ENCODE measurements at places on chromosomes 4 and X.

- no peak for DNase-seq
These were observed 19.9 kb upstream of the CPLX1 start for GRCh38 chr4:845836-846251.

- no peak for DNase-seq
These were observed 60.9 kb upstream of the HS3ST1 start for GRCh38 chr4:11489453-11490083.

DNA sequence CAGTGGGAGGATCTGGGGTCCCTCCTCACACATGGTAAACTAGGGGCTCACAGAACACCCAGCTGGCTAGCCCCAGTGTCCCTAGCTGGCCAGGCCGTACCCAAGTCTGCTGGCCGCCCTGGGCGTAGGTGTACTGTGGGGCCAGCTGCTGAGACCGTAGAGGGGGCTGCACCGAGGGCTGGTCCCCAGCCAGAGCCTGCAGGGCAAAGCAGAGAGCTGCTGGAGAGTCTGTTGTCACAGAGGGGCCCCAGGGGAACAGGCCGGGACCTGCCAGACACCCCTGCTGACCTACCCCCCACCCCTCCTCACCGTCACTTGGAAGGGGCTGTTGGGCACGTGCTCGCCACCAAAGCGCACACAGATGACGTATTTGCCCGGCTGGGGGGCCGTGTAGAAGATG lies 19.9 kb downstream of the FLNA start:
- no peak for DNase-seq

GRCh38 chr4:127975121-127975770 lies 10.0 kb downstream of the ABHD18 start:
- no peak for DNase-seq

DNA sequence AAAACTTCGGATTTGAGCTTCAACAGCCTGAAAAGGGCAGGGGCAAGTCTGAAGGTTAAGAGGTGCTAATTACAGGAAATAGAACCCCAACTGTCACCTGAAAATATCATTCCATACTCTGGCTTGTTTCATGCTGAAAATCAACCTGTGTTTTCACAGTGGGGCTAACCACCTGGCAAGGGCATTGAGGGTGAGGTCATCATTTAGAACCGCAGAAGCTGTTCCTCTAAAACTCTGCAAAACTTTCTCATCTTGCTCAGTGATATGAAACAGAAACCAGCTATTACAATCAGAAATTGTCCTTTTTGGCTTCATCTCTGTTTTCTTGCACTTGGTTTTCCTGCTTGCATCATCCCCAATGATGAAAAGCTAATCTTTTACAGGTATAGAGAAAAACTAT lies 247.6 kb downstream of the DCLK2 start:
- no peak for DNase-seq

- no peak for DNase-seq
These were observed 53.9 kb downstream of the FAT4 start for GRCh38 chr4:125368671-125369081.

GRCh38 chrX:36963069-36963808 lies 44.9 kb upstream of the FAM47C start:
- no peak for DNase-seq

DNA sequence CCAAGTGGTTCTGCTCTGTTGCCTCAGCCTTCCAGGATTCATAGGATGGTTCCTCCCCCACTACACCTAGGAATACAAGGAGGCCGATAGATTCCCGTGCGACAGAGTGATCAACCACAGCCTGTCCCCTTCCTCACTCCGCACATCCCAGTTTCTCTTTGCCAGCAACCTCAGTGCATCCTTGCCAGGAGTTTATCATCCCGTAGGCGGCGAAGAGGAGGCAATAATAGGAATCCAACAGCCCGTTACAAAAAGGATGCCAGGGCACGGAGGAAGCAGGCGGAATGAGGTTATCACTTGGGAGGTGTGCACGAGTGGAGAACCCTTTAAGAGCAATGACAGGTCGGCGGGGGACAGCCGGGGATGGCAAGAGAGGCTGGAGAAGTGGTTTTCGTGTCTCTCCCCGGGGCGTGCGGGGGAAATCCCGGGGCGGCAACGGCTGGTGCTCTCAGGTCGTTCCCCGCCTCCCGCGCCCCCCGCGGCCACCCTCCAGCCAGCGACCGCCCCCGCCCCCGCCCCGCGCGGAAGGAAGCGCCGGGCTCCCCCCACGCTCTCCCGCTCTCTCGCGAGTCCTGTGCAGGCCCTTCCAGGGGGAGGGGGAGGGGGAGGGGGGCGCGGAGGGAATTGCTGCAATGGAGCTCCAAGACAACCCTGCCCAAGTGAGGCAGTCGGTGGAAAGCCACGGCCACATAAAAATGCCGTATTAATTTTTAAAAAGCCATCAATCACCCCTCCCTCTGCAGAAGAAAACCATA lies 1.6 kb downstream of the PPP3CA start:
- no peak for DNase-seq

- no peak for DNase-seq
These were observed 47.5 kb downstream of the PKD2 start for GRCh38 chr4:88054901-88055300.

- DNase-seq, result no peak
These were observed 60.6 kb downstream of the GABRA2 start for GRCh38 chr4:46329118-46329976.

DNA sequence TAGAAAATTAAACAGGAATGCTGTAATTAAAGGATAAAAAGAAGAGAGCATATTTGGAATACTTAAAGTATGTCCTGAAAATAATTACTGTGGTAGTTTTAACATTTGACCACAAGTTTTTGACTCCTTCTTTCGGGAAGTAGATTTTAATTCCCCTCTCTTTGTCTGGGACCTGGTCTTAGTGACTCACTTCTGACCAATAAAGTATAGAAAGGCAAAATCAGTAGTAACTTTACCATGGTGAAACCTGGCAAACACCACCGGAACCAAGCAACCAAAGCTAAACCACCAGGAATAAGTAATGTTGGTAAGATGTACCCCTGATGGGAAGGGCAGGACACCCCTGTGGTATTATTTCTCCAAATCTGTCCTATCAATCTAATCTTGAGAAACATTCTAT lies 314.8 kb downstream of the PDHA2 start:
- DNase-seq, result no peak

DNA sequence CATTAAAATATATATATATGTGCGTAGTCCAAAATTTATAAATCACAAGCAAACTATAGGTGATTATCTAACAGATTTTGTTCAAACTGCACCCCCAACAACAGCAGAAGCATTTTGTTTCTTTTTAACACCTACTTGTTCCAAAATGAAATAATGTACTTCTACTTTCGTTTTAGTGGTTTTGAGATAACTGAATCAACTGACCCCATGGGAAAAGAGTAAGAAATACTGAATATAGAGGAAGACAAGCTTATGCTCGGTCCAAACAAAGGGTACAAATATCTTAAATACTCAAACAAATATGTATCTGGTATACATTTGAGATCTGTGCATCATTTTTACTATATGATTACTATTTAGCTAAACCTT lies 22.4 kb downstream of the MAP7D3 start:
- no peak for DNase-seq

GRCh38 chr4:89319756-89320155 lies 12.2 kb upstream of the GPRIN3 start:
- no peak for DNase-seq

DNA sequence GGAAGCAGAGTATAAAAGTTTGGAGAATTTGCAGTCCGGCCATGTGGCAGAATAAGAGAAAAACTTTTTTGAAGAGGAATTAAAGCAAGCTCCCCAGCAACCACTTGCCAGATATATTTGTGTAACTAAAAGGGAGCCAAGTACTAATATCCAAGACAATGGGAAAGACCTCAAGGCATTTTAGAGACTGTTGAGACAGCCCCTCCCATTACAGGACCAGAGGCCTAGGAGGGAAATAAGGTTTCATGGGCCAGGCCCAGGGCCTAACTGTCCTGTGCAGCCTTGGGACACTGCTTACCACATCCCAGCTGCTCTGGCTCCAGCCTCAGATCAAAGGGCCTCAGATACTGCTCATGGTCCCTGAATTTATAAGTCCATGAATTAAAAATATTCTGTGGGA lies 659.4 kb downstream of the PCDH19 start:
- DNase-seq, result no peak

GRCh38 chr4:804804-805203 lies 21.1 kb downstream of the CPLX1 start:
- no peak for DNase-seq

GRCh38 chrX:153397256-153397960 lies 3.7 kb downstream of the PNMA6E start:
- DNase-seq, result no peak

DNA sequence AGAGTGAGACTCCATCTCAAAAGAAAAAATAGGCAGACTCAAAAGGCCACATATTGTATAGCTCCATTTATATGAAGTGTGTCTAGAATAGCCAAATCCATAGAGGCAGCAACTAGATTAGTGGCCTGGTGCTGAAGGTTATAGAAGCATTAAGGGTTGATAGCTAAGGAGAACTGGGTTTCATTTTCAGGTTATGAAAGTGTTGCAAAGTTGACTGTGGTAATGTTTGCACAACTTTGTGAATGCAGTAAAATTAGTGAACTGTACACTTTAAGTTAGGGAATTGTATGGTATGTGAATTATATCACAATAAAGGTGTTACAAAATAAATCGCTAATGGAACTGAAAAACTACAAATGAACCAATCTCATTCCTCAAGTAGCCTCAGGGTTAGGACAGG lies 28.3 kb downstream of the TXLNG start:
- no peak for DNase-seq

- no peak for DNase-seq
These were observed 292.9 kb downstream of the USP46 start for GRCh38 chr4:52366191-52366590.

- no peak for DNase-seq
These were observed 435.8 kb downstream of the SPRY1 start for GRCh38 chr4:123832173-123833026.

DNA sequence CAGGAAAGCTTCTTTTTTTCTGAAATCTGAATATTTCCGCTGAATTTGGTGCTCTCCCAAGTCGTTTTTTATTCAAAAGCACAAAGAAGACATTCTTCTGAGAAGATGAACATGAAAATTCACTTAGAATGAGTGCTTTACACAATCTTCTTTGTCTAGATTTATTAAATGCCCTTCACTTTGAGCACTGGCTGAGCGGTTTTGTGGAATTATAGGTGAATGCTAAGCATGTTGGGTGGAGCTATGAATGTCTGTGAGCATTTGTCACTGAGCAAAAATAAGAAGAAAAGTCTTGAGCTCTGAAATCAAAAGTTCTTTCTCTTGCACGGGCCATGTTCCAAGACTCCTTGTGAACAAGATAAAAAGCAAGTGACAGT lies 13.1 kb downstream of the GASK1B start:
- no peak for DNase-seq

DNA sequence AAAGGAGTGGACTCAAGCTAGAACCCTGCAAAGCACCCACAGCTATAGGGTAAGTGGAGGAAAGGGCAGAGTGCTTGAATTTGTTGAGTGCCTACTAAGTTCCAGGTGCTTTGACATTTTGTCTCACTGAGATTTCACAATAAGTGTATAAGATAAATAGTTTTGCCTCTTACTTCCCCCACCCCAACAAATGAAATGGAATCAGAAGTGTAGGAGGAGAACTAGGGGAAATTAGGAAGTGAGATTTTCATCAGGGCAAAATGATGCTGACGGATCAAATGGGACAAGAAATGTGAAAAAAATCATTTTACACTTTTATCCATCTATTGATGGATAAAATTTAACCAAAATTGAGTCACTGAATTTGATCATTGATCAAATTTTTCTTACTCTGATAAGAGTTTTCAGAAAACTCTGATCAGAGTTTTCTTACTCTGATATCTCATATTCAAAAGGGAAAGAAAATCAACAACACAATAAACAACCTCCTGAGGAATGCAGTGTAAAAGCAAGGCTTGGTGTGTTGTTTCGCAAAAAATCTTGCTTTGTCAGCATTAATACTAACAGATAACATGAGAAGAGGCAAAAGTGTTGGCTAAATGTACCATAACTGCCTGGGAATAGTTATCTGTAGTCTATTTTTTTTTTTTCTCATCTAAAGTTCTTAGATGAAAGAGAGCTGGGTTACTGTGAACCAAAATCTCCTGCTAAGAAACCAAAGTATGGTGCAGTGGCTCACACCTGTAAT lies 24.9 kb downstream of the PLAC8 start:
- no peak for DNase-seq

DNA sequence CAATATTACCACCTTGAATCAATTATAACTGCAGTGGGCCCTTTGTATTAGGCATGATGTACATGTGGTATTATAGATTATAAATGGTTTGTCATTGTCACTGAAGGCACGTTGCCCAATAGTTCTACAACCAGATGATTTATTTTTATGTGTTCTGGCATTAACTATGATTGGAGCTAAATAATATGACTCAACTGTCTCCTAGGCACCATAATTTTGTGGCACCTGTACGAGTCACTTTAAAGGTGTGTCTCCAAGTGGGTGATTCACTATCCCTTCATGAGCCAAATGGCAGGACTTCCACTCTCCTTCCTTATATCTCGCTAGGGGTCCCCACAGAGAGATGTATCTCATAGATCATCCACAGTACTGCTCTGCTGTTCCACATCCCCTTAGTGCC lies 6.1 kb upstream of the SMPX start:
- DNase-seq, result no peak

DNA sequence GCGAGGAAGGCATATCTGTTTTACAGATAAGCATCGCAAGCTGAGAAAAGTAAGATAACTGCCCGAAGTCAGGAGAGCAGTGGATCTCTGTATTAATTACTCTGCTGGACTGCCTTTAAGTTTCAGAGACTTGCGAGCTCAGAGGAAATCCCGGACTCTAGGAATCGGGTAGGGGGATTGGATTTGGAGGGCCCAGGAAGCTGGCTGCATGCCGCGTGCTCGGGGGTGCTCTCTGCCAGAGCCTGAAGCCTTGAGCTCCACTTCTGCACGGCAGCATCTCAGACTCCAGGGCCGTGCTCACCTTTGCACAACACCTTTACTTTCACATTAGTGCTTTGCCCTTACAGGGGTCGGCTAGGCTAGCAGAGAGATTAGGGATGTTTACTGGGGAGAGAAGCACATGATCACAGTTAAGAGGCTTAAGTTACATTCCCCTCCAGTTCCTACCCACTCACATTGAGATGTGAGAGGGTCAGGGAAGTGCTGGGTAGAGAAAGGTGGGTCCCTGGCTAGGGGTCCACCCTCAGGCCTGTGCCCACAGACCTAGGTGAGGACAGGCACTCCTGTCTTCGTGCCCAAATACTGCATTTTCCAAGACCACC lies 57.0 kb downstream of the TRIML1 start:
- no peak for DNase-seq

GRCh38 chr4:188989371-188989770 lies 850.1 kb downstream of the TRIML1 start:
- DNase-seq, result no peak

GRCh38 chrX:386239-386767 lies 404 bp downstream of the PPP2R3B start:
- no peak for DNase-seq

DNA sequence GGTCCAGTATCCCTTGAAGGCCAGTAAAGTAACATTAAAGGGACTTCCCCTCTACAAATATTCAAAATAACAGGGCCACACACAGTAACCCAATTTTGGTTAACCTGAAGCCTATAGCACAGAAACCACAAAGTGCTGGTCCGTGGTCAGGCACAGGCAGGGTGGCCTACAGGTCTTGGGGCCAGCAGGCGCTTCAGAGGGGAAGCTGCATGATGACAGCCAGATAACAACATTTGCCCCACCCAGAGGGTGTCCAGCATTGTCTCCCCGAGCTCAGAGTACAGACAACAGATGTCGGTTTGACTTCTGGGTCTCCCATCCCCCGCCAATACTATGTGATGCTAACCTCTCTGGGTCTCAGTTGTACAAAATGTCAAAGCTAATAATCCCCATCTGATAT lies 51.1 kb downstream of the SH3KBP1 start:
- DNase-seq, result no peak

GRCh38 chr4:163404580-163404979 lies 60.9 kb downstream of the NPY5R start:
- DNase-seq, result no peak
